ENCODE measurements at places on chromosomes 12 and 14.
A peak's percentile ranks its signal among the peaks of the same experiment; 100 is the strongest.

- DNase-seq: no peak
Observed at GRCh38 chr12:50986966-50987737, 34.8 kb downstream of the HIGD1C start.

DNA sequence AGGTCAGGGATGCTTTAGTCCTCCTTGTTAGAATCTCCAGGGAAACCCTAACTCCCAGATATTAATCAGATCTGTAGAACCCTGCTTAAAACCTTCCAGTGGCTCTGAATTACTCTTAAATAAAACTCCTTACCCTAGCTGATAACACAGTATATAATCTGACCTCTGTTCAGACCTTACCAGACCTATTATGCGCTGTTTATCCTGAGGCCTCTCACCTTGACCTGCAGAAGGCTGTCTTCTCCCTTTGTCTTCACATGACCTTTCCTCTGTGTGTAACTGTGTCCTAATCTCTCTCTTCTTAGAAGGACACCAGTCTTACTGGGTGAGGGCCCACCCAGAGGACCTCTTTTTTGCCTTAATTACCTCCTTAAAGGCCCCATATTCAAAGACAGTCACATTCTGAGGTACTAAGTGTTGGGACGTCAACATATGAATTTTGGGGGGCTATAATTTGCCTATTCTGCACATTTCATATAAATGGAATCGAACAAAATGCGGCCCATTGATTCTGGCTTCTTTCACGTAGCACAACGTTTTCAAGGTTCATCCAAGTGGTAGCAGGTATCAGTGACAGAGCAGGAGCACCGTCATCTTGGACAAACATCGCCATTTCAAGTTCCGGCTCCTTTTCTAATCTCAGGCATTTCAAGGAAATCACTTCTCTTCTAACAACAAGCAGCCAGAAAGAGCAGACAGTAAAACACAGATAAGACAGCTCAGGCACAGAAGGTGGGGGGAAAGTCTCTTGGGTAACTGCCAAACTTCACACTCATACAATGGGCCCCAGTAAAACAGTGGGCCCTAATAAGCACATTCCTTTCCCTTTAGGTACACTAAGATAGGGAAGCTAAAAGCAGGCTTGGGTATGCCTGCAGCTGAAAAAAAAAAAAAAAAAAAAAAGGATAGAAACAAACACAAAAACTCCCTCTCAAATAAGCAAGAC lies 200.2 kb upstream of the NUDT4 start:
- no peak for DNase-seq

- no peak for DNase-seq
Observed at GRCh38 chr12:83859021-83859420, 1053.6 kb downstream of the SLC6A15 start.

DNA sequence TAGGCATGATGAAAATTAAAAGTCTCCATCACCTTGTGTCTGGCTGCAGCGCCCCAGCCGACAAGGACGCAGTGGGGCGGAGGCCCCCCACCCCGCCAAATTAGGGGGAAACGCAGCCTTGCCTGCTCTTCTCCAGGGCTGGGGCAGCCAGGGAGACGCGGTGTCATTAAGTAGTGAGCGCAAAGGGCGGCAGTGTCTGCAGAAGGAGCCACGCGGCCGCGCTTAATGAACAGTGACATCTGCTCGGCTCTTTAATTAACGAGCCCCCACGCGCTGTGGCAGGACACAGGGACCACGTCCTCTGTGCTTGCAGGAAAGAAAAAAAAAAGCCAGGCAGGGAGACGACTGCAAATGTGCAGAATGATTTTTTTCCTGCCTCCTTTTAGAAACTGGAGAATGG lies 93.4 kb upstream of the NCOR2 start:
- no peak for DNase-seq

- DNase-seq: no peak
Observed at GRCh38 chr12:130433411-130433810, 95.7 kb downstream of the PIWIL1 start.

DNA sequence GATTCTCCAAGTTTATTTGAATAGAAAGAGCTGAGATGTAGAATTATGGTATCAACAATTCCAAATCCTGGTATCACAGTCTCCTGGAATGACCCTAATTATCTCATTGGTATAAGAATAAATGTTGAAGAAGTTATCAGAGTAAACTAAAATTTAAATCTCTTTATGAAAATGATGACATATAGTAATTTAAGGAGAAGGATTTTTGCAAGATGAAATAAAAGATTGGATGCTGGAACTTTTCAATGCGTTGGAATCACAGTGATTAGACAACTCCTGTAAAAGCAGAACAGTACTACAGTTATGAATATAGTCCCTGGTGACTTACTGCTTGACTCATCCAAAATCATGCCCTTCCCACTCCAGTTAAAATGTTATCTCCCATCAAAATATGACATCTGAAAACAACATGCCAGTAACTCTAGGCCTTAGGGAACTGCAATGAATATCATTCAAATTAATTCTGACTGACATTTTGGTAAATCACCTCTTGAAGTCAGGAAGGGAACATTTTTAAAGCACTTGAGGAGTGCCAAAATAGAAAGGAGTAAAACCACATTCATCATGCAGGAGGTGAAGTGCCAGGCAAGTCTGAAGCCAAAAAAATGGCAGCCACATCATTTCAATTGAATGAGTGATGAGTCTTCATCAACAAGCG lies 197.8 kb upstream of the PRKD1 start:
- no peak for DNase-seq

- no peak for DNase-seq
Observed at GRCh38 chr12:105110851-105111250, 3.3 kb downstream of the WASHC4 start.

- peak; percentile 24 for DNase-seq
Observed at GRCh38 chr12:7645395-7646177, 20.1 kb downstream of the APOBEC1 start.

GRCh38 chr14:80586131-80586530 lies 355.4 kb downstream of the CEP128 start:
- no peak for DNase-seq

- no peak for DNase-seq
Observed at GRCh38 chr12:115755725-115756085, 521.8 kb downstream of the MED13L start.

- no peak for DNase-seq
Observed at GRCh38 chr14:100524233-100524932, 62.8 kb downstream of the BEGAIN start.

GRCh38 chr12:114921781-114922180 lies 237.8 kb upstream of the TBX3 start:
- DNase-seq: no peak
